ENCODE measurements at places on chromosomes 12 and 14.
A peak's percentile ranks its signal among the peaks of the same experiment; 100 is the strongest.

DNA sequence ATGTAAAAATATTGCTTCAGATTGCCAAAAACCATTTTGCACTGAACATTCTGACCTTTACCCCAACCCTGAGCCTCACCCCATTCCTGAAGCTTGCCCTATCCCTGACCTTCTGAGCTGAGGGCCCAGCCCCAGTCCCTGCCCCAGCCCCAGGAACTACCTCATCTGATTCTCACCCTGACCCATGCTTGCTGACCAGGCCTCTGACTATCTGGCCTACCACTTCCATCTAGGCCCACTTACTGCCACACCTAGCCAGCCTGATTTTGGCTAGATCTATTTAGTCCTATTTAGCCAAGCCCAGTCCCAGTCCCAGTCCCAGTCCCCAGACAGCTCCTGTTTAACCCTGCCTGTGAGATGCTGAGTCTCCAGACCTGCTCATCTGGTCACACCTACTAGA lies 33.6 kb downstream of the OR10P1 start:
- DNase-seq: no peak

DNA sequence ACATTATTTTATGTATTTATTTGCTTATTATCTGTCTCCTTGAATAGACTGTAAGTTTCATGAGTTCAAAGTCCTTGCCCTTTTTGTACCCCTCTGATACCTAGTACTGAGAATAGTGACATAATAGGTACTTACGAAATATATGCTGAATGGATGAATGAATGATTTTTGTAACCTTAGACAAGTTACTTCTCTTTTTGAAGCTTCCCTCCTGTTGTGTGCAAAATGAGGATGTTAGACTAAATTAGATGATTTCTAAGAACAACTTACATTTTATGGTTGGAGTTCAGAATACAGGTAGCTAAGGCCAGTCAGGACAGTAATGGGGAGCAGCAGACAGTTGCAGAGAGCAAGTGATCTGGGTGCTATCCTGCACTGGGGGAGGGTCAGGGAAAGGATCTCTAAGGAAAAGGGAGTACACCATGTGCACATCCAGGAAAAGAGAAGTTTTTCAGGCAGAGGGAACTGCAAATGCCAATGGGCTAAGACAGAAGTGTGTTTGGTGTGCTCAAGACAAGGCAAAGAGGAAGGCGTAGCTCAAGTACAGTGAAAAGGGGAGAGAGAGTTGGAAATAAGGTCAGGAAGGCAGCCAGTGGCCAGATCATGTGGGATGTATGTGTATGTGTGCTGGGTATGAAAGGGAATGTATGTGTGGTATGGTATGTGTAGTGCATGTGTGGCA lies 59.4 kb upstream of the AMIGO2 start:
- DNase-seq: no peak

GRCh38 chr12:278046-278445 lies 15.4 kb upstream of the SLC6A13 start:
- no peak for DNase-seq

- no peak for DNase-seq
Measured at GRCh38 chr14:35420036-35420811, 15.7 kb upstream of the NFKBIA start.

DNA sequence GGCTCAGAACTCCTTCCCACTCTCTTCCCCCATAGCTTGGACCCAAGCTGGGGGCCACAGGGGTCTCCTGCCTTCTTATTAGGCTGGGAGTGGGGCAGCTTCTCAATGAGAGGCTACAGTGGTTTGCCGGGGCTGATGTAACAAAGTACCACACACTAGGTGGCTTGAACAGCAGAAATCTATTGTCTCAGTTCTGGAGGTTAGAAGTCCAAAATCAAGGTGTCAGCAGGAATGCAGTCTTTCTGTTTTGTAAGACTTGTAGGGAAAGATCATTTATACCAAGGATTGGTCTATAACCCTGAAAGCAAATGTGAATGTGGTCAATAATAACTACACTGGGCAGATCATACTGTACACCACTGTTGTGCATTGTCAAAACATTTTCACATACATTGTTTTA lies 124.5 kb upstream of the ARHGAP5 start:
- no peak for DNase-seq

- peak; percentile 65 for DNase-seq
Measured at GRCh38 chr12:15728118-15728598, 61.0 kb downstream of the EPS8 start.

DNA sequence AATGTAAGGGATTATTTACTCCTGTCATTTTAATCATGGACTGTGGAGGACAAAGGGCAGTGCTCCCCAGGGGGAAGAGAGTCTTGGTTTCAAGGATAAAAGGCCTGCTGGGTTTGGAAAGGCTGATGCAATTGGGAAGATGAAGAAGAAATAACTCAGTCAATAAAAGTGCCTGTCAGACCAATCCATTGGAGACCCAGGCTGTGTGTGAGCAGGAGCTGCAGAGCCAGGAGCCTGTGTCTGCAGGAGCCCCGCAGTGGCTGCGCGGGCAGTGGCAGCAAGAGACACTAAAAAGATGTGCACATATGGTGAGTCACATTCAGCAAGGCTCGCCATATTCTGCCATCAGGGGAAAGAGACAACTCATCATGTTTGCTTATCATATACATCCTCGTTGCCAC lies 90.4 kb downstream of the CRACR2A start:
- DNase-seq: no peak

- DNase-seq: no peak
Measured at GRCh38 chr12:121196902-121197301, 13.0 kb upstream of the P2RX4 start.

GRCh38 chr14:22039938-22040780 lies 366.5 kb upstream of the OR4E1 start:
- DNase-seq: no peak

GRCh38 chr12:85985996-85986395 lies 111.9 kb downstream of the NTS start:
- DNase-seq: no peak

DNA sequence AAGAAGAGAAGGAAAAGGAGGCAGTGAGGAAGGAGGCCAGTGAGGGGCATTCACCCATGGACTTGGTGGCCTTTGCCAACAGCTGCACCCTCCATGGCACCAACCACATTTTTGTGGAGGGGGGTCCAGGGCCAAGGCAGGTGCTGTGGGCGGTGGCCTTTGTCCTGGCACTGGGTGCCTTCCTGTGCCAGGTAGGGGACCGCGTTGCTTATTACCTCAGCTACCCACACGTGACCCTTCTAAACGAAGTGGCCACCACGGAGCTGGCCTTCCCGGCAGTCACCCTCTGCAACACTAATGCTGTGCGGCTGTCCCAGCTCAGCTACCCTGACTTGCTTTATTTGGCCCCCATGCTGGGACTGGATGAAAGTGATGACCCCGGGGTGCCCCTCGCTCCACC lies 11.4 kb upstream of the SMARCD1 start:
- DNase-seq: no peak

DNA sequence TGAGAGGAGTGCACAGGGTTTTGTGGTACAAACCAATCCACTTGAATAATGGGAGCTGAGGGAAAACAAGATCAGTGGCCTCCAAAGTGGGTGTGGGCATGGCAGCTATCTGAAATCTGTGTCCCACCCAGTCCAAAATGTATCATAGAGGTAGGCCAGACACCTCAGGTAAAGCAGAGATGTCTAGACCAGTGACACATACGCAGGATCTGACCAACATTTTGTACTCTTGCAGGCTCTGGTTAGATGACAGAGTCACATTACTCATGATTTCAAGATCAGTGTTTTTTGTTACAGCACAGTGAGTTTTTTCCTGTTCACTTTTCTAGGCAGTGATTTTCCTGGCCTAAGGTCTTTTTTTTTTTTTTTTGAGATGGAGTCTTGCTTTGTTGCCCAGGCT lies 211.8 kb downstream of the PCNX1 start:
- no peak for DNase-seq

GRCh38 chr12:68675101-68675842 lies 11.5 kb upstream of the NUP107 start:
- no peak for DNase-seq

DNA sequence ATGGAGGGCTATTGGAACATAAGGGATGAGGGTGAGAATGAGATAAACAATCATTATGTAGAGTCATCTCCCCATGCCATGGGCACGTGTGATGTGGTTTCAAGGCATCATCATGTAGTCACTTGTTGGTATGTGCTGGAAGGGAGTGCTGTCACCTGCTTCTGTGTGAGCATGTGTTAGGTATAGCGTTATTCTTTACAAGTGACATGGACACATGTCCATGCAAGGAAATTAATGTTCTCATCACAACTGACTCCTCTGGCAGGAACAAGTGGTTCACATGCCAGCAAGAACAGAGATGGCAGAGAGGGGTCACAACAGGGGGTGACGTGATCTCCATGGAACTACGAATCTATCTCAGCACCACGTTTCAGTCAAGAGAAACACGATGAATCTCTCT lies 815.8 kb downstream of the BCL11B start:
- no peak for DNase-seq

DNA sequence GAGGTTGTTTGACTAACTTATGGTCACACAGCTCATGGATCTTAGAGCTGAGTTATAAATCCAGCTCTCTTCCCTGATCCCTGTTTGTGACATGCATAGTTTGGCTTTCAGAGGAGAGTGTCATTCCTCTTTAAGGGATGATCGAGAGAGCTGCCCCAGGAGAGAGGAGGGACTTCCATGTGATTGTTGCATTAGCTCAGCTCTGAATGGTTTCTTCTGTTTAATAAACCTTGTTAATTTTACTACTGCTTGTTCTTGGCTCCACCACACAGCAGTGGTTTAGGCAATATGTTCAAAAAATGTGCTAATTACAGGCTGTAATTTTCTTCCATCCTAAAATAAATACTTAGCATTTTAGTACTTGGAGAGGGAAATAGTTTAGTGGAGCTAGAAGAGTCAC lies 152.5 kb downstream of the C12orf75 start:
- DNase-seq: no peak

DNA sequence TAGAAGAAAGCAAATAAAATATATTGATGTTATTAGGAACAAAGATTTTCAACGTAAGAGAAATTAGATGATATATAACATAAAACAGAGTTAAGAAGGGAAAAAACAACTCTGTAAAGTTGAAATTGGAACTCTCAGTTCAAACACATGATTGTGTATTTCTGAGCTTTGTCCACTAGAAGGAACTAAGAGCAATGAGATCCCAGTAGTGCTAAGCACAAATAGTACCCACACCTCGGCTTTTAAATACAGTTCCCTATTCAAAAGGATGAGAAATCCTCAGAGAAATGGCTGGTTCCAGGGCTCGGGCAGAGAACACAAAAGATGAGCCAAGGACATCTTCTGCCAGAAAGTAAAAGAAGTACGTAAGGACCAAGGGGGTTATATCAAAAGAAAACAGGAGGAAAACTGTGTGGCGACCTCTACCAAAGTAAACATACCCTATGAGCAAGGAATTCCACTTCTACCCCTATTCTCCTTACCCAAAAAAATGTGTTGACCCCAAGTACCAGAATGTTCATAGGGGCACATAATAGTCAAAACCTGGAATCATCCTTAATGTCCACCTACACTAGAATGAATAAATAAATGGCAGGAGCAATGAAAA lies 96.6 kb downstream of the SPTSSA start:
- peak; percentile 7 for DNase-seq

GRCh38 chr12:47202176-47202575 lies 122.4 kb upstream of the AMIGO2 start:
- no peak for DNase-seq

DNA sequence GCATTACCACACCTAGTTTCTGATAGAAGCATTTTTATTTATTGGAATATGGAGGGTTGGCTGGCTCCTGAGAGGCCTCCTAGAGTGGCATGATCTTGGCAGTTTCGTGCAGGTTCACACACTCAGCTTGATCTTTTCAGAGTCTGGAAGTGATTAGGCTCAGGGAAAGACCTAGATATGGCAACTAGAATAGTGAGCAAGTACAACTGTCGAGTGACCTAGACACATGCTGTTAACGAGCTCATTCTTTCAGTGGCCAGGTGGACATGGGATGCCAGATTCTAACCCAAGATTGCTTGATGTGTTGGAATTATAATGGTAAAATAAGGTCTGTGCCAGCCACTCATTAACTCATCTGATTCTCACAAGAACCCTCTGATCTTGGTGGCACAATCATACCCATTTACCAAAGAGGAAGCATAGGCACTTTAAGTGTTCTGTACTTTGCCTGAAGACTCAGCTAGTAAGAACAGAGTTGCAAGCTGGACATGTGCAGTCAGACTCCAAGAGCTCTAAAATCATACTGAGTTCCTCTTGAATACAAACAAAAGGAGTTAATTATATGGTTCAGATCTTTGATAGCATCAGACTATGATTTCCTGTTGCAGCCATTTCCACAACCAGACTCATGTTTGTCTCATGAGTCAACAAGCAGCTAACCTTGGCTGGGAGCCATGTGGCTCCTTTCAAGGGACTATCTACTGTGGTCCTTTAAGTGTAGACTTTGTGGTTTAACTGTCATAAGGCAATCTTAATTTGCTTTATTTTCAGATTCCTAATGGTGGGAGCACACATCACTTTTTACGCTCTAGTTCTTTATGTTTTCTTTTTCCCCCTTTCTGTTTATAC lies 144.2 kb downstream of the PLEKHA5 start:
- peak; percentile 77 for DNase-seq

DNA sequence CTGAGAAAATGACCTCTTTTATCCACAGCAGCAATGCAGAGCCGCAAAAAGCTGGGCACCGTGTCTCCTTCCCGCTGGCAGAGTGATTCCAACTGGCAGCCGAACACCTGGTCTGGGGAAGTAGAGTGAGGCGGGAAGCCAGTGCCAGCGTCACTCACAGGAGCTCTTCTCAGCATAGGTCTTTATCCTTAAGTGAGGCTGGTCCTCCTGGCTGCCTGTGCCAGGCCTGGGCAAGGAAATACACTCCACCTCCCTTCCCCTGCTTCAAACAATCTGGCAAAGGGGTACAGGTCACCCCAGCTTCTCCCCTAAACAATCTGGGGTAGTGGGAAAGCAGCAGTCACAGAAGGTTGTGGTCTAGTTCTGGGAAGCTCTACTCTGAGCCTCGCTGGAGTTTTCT lies 4.8 kb downstream of the ARHGAP9 start:
- DNase-seq: no peak

DNA sequence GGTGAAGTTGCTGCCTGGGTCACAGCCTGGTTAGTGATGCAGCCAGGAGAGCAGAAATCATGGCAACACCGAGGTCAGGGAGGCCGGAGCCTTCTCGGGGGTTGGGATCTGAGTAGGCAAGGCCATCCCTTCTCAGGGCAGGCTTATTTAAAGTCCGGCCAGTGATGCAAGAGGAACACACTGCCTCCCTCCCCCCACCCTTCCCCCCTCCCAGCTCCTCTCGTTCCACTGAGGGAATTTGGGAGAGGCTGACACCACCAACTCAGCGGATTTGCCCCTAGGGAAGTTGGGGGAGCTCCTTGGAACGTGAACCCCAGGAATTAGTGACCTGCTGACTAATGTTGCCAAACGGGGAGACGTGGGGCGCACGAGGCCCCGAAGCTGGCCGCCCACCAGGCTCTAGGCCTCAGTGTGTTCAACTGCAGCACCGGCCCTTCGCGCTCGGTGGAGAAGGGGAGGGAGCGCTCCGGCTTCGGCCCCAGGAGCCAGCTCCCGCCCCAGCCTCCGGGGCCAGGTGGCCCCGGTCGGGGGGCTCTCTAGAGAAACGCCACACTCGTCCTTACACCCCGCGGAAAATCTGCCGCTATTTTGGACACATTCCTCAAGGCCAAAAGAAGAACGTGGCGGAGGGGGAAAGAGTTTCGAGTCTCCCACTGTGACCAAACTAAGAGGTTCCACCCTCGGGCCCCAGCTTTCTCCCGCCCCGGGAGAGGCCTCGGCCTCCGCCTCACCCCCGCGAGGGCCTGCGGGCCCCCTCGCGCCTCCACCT lies 1.6 kb downstream of the CTDSP2 start:
- DNase-seq: peak; percentile 91

Data from hepatic stellate cell (primary cell).